Activated CD8-positive, alpha-beta memory T cell treated with anti-CD3 and anti-CD28 coated beads for 36 hours (primary cell): ENCODE measurements at places on chromosomes 2 and 18. TPM values are rescaled to one million over a fixed set of nuclear protein-coding genes. Genes with fewer than 3 reads are reported as not detected.

The CETN1 gene
- not detected for total RNA-seq

The RPL37A gene
- total RNA-seq: 3,863 TPM

The ACVR1 gene
- 13.8 TPM for total RNA-seq

The NCKAP5 gene
- not detected for total RNA-seq

The ANKRD30B gene
- not detected for total RNA-seq

The FEV gene
- total RNA-seq: not detected

The GPBAR1 gene
- 0.38 TPM for total RNA-seq

The STARD6 gene
- total RNA-seq: 0.23 TPM

The LDLRAD4 gene
- 38.3 TPM for total RNA-seq

The CXCR1 gene
- not detected for total RNA-seq

The HADHA gene
- total RNA-seq: 124 TPM

The KIAA2012 gene
- not detected for total RNA-seq

The LHCGR gene
- total RNA-seq: not detected

The FAM161A gene
- 8.0 TPM for total RNA-seq

The ATOH8 gene
- not detected for total RNA-seq

The CNDP1 gene
- total RNA-seq: not detected

The FSHR gene
- total RNA-seq: not detected

The NT5DC4 gene
- total RNA-seq: not detected

The ITPRIPL1 gene
- 59.8 TPM for total RNA-seq

The NEB gene
- 0.10 TPM for total RNA-seq

The SKA1 gene
- 31.5 TPM for total RNA-seq

The SCN2A gene
- total RNA-seq: not detected
